ENCODE measurements at places on chromosomes 2 and 18.

DNA sequence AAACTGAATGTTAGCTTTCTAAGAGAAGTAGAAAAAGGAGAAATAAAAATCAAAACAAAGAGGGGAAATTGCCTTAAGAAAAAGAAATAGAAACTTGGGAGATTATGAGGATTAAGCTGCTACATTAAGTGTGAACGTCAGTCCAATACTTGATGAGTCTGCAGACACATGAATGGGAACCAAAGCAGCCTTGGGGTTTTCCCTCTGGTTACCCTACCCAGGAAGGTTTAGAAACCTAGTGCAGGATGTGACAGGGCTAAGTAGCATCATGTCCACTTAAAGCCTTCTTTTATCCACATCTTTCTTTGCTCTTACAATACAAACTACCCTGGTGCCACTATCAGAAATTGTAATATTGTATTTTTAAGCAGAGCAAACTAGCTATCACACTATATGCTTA, 22.3 kb downstream of the SLC35F5 start:
- DNase-seq = no peak

GRCh38 chr18:77554061-77554460, 304.4 kb downstream of the GALR1 start:
- no peak for DNase-seq

DNA sequence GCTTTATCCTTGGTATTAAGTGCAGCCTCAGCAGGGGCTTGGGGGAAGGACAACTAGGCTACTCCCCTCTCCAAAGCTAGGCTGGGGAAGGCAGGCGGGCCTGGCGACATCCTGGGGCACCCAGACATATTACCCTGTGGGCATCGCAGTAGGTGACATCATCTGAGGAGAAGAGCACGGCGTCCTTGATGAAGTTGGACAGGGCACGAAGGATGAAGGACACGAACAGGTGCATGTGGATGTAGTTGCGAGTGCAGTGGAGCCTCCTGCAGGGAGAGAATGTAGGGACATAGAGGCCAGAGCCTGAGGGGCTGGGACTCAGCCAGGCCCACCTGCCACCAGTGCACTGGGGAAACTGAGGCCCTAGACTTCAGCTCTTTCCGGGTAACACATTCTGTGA, 32.3 kb downstream of the TMEM37 start:
- DNase-seq = no peak

- no peak for DNase-seq
These were observed 186.8 kb downstream of the ZEB2 start for GRCh38 chr2:144333143-144333555.

GRCh38 chr2:119646149-119646548, 32.9 kb upstream of the TMEM177 start:
- DNase-seq = no peak

DNA sequence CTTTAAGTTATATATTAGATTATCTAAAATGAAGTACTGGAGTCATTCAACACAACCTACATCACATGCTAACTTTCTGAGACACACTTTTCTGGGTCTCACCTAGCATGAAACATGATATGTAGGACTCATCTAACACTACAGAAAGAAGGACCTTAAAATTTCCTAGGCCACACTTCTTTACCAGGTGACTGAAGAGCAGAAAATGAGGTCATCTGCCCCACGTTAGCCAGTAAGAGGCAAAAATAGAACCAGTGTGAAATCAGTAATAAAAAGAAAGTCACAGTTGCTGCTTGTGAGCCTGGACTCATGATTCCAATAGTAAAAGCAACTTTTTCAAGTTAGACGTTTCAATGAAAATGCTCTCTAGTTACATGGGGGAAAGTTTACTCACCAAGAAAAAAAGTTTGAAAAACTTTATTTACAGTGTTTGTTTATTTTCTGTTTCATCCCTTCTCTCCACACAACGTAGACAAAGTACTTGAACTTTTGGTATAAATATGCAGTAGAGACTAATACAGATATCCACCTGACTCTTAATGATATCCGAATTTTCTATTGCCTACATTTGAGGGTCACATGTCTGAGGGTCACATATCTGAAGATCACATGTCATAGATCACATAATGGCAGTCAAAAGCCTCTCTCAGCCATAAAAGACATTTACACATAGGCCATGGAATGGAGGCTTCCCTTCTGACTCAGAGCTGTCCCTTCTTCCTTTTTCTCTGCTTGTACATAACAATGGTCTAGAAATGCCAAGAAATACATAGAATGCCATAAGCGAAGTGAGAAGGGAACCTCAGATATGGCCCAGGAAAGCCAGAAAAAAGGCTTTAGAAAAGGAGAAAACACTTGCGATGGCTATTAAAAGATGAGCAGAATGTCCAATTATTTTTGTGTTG, 362.9 kb downstream of the ZEB2 start:
- DNase-seq = no peak

DNA sequence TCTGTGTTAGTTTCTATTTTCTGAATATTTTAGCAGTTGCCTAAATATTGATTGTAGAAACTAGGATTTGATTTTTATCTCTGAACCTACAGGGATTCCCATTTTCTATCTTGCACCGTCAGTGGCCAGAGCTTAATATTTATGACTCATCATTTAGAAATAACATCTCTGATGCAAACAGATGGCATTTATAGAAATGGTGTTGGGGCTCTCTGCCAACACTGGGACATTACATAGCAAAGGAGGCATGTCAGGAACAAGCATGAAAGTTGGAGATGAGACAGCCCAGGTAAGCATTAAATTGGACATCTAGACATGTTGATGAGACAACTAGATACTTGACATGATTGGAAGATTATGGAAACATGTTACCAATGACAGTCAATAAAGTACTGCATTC, 165.3 kb upstream of the SYT4 start:
- no peak for DNase-seq

All from T-helper 9 cell (primary cell).